ENCODE measurements at places on chromosomes 7 and 10.
A peak's percentile ranks its signal among the peaks of the same experiment; 100 is the strongest.

GRCh38 chr10:132269266-132270230 is 38.2 kb downstream of the STK32C start:
- DNase-seq = no peak

DNA sequence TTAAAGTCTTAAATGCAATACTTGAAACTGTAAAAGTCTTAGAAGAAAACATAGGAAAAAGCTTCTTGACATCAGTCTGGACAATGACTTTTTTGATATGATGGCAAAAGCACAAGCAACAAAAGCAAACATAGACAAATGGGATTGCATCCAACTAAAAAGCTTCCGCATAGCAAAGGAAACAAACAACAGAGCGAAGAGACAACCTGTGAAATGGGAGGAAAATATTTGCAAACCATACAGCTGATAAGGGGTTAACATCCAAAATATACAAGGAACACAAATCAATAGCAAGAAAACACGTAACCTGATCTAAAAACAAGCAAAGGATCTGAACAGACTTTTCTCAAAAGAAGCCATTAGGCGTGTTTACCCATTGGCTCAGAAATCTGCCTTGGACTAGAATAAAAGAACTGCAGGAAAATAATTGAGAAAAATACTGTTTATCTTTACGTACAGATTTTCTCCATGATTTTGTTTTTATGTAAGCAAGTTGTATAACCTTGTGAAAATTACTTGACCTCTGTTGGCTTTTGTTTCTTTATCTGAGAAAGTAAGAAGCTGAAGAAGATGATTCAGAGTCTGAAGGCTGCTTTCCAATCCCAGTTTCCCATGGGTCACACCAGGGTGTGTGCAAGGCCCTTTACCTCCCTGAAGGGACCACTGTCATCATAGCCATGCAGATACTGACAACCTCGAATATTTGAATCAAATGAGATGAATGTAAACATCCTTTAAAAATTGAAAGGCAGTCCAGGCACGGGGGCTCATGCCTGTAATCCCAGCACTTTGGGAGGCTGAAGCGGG is 99.1 kb upstream of the LANCL2 start:
- DNase-seq = no peak

DNA sequence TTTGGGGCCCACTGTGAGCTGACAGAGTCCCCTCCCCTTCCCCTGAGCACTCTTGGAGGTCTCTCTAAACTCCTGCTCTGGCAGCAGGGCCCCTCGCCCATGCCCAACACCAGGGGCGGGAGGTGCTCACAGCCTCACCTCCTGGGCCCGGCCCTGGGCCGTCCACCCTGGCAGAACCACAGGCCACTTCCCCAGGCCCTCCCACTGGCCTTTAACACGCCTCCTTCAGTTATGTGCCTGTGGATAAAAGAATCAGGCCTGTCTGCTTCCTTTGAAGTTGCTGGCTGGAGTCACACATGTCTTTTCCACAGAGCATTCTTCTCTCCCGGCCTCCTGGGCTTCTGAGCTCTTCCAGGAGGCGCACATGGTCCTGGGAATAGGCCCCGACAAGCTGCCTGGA is 10.2 kb downstream of the MYL10 start:
- DNase-seq = no peak

DNA sequence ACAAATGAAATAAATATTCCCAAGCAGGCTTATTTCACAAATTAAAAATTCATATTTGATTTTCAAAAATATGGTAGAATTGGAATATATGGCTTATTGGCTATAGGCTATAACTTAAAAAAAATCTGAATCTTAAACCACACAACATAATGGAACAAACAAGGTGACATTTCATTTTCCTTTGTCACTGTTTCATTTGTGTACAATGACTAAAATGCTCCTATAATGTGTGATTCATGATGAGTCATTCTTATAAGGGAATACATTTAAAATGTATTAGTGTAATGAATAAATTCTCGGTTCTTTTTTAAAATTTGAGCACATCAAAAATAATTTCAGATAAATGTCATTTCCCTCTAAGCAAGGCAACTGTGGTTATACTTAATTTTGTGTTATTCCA is 148.0 kb upstream of the ANK3 start:
- DNase-seq = no peak

DNA sequence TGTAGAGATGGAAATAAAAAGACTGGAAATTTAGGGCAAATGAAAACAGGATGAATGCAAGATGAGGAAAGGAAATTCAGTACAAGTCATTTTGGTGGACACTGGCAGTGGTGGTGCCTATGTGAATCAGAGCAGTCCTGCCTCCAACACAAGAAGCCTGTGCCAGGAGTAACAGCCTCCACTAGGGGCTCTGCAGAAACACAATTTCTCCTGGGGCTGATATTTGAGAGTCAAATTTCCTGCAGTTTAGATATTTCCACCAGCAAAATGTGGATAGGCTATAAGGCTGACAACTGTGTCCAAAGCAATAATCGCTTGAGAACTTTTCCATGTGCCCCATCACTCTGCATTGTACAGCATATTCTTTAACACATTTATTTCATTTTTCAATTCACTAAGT is 4.7 kb upstream of the PLXDC2 start:
- no peak for DNase-seq

DNA sequence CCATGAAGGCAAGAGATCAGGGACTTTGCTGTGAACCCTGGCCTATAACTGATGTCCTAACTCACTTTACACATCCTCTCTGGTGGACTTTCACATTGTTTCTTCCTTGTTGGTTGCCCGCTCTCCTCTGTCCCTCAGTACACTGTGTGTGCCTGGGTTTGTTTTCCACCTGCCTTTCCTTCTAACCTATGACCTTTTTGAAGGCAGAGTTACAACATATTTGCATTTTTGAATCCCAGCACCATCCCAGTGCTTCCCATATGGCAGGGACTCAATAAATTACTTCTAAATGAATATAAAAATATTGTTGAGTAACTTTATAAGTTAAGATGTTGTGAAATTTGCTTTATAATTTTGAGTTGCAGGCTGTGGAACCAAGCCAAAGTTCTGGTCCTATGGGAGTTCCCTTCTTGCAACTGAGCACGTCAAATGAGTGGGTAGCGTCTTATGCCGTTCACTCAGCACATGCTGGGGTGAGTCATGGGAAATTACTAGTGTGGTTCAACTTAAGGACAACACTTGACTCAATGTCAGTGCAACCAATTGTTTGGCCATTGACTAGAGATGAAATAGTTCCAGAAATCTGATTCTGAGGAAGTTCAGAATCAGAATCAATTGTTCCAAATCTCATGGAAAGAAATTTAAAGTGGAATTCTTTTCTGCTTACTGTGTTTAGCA is 250.9 kb downstream of the TWIST1 start:
- DNase-seq = no peak

- DNase-seq = peak; percentile 44
These were observed 131.0 kb upstream of the EEPD1 start for GRCh38 chr7:36021917-36022550.

GRCh38 chr7:116329686-116330503 is 119.6 kb downstream of the TES start:
- DNase-seq = no peak

- no peak for DNase-seq
These were observed 43.9 kb upstream of the DNAJB6 start for GRCh38 chr7:157292770-157293412.

GRCh38 chr10:101781655-101781983 is 1.6 kb downstream of the NPM3 start:
- no peak for DNase-seq

DNA sequence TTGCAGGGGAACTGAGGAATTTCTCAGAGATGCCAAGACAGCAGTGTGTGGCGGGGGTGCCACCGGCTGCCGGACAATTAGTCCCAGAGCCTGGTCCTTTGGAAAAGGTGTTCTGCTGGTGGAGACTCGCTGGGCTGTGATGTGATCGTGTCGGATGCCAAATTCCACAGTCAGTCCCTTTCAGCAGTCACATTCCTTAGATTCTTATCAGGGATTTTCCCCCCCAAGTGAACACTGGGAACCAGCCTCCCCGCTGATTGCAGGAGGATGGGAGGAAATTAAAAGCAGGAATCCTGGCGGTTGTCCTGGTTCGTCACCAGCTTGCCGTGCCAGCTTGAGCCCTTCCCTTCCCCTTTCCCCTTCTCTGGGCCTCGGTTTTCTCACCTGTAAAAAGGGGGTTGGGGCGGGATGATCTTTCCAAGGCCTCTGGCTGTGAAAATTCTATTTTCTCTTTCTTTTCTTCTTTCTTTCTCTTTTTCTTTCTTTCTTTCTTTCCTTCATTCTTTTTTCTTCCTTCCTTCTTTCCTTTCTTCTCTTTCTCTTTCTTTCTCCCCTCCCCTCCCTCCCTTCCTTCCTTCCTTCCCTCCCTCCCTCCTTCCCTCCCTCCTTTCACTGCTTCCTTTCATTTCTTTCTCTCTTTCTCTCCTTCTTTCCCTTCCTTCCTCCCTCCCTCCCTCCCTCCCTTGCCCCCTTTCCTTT is 39.6 kb downstream of the COL26A1 start:
- DNase-seq = no peak

GRCh38 chr7:40482845-40483244 is 348.0 kb downstream of the SUGCT start:
- DNase-seq = no peak

DNA sequence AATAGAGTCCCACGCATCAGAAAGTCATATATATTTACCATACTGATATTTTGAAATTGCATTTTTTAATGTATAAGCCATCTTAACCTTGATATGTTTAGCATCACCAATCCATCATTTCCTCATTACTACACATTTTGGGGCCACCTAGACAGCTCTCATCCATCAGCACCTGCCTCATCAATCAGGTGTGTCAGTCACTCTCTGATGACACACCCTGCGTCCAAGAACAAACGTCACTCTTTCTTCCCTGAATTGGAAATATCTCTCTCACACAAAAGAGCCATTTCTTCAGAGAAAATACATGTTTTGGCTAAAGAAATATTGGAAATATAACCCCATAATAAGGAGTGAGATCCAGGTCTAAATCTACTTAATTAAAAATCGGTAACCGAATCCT is 38.9 kb upstream of the RSU1 start:
- DNase-seq = no peak

DNA sequence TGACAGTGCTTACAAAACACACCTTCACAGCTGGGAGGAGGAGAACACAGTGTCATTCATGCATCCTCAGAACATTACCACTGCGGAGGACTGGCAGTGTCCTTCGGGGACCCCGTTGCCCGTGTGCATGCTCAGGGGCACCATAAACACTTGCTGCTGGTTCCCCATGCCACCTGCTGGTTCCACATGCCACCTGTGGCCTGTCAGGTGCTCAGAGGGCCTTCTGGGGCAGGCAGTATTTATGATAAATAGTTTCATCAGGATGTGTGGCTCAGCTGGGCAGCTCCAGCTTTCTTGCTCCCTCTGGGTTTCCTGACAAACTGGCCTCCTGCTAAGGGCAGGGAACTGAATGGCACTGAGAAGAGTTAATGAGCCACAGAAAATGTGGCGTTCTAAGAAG is 32.1 kb downstream of the CELF2 start:
- DNase-seq = no peak

GRCh38 chr7:46233585-46234329 is 312.7 kb upstream of the IGFBP3 start:
- no peak for DNase-seq

- DNase-seq = no peak
These were observed 1164.9 kb downstream of the DNAJB9 start for GRCh38 chr7:109734601-109735000.

DNA sequence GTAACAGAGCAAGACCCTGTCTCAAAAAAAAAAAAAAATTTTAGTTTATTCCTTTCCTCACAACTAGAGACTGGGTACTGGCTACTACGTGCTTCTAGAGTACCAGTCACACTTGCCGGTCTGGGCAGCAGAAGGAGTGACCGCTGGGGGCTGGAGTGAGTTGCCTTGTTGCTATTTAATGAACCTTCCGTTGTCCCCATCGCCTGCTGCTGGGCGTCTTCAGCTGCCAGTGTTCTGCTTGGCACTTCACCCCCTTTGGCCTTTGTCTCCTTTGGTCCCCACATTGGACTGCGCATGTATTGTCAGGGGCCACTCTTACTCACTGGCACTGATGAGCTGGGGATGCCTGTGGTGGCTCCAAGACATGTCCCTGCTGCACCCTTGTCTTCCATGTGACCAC is 110.6 kb downstream of the CLEC2L start:
- no peak for DNase-seq

DNA sequence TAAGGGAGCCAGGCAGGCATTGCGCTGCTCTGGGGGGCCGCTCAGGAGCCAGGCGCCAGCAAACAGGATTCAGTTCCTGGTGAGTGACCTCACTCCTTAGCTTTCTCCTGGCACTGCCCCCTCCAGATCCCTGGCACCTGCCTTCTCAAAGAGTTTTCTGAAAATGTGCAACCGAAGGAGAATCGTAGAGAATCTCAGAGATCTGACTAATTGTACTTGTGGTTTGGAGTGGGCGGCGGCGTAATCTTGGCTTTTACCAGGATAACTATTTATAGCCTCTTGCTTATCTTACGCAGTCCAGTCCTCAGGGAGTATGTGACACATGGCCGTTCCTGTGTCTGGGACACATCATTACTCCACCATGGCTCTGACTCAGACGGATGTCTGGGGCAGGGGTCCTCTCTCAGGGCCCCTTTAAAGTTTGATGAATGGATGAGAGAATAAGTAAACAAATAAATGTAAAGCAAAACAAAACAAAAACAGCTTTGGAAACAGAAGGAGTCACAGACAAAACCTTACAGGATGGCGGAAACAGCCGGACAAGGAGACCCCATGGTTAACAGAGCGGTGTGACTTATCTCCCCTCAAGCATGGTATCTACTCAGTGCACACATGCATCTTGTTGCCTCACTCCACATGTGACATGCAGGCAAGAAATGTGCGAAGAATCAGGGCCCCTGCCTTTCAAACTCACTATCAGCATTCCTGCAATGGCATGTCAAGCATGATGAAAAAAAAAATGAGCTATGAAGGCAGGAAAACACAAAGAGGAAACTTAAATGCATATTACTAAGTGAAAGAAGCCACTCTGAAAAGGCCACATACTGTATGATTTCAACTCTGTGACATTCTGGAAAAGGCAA is 99.7 kb downstream of the TNS3 start:
- no peak for DNase-seq

DNA sequence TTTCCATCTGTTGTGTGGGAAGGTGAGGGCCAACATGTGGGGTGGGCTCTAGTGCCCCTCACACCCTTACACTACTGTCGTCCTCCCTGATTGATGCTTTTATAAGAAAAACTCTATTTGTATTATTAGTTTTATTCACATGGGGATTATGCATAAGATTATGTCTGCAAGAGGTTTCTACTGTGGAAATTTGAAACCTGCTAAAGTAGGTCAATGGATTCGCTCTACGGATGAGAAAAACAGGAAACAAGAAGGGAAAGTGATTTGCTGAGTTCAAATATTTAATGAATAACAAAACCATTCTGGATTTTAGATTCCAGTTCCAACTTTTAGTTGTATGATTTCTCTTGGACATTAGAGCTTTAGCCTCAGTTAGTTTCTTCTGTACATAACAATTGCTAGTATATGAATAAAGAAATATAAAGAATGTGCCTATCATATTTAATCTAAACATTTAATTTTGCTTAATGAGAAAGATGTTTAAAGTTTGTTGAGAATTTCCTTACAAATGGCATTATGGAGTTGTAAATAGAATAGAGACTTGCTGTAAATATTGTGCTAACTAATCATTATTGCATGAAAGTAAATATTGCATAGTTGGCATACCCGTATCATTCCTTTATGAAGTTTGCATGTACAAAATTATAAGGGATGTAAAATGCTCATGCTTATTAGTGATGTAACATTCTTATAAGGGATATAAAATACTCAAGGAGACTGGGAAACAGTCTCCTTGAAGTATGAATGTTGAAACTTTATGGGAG is 193.8 kb downstream of the THSD7A start:
- DNase-seq = no peak

All from amygdala (tissue), 56 donors.